HT1080 (cell line): ENCODE measurements at places on chromosomes 7 and 10.

DNA sequence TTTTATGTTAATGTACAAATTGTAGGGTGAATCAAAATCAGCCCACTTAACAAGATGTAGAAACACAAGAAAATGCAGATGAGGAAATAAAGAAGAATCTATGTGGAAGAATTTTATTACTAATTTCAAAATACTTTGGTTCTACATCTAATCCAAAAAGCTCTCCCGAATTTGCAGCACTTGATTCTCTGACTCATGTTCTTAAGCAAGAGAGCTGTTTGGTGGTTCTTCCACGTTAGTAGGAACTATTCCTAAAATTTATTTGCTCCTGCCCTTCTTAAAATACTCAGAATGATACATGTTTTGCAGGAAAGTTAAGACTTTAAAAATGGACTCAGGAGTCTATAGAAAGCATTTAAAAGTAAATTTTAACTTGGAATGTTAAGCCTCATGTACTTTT is 91.8 kb downstream of the ZMYND11 start:
- DNase-seq, result no peak

- DNase-seq, result no peak
These were observed 152.4 kb downstream of the RNF133 start for GRCh38 chr7:122546496-122546895.

DNA sequence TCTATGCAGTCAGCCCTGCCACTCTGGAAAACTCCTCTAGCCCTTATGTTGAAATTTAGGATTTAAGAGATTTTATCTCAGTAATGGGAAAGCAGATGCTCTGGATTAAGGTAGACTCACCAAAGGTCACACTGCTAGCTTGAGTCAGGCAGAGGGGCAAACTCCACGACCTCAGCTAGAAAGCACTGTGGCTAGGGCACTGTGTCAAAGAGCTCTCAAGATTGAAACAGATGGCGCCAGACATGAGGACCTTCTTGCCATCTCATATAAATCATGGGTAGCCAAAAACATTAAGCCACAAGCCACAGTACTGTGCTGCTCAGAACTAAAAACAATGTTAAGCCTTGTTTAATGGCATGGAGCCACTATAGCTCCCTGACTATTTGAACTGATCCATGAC is 188.7 kb downstream of the DNAJC1 start:
- no peak for DNase-seq

- DNase-seq, result no peak
These were observed 81.4 kb upstream of the GJD4 start for GRCh38 chr10:35523670-35524225.

DNA sequence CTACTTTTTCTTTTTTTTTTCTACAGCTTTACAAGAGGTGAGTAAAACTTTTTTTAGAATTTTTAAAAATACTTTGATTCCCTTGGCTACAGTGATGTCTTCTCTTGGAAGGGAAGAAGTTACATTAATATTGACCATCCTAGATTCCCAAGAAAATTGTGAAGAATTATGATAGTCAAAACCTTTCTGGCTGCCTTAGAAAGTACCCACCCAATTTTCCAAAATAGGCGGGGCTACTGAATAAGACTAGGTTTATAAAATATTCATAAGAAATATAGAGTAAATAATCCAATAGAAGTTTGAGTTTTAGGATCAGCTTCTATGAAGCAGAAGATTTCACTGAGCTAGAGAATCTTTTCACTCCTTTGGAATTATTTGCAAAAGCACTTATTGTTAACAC is 3.0 kb downstream of the COL1A2 start:
- DNase-seq, result no peak

GRCh38 chr7:93156884-93157283 is 8.7 kb upstream of the SAMD9L start:
- peak; percentile 92 for DNase-seq

GRCh38 chr7:194252-195009 is 2.1 kb downstream of the FAM20C start:
- DNase-seq, result no peak

DNA sequence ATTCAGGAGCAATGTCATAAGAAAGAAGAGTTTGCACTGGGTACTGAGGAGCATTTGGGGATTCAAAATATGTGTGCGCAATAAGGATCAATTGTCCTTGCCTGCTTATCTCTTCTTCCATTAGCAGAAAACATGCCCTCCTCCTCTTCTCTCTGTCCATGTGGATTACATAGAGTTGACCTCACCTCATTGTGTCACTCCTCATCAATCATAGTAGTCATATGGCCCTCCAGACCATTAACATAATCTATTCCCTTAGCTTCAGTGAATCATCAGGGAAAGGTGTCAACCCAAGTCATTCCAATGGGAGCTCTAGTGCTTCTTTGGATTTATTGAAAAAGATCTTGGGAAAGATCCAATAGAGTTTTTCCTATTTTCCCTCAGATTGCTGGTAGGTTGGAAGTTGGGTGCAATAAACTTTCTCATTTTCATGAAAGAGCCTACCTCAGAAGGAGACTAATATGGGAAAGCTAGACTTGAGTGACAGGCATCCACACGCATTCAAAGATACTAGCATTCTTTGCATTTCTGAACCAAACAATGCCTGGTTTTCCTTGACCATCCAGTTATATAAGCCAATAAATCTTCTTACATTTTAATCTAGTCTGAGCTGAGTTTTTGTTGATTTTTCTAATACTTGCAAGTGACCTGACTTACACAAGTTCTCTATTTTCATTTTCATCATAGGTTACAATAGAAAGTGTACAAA is 71.5 kb upstream of the FAM13C start:
- peak; percentile 10 for DNase-seq

- DNase-seq, result no peak
These were observed 184.4 kb downstream of the MACC1 start for GRCh38 chr7:20032741-20033140.

DNA sequence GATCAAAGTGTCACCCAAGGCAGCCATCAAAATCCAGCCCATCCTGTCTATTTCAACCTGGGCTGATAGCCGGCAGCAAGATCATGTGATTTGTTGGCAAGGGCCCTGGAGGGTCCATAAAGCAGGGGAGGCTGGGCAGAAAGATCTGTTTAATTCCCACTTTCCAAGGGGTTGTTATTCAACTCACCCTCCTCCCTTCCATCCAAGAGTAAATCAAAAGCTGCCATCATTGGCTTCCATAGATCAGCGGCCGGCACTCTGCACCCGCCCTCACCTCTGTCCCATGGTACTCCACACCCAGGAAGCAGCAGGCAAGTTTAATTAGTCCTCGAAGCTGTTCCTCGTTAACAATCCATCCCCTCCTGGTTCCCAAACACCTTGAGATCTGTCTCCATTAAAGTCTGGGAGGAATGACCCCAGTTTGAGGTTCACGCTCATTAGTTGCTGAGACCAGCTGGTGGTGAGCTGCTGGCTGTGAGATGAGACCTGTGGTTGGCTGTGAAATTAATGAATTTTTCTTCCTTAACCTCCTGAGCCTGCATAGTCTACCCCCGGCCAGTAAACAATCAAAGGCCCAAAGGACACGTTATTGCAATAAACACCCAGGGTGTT is 120.6 kb upstream of the CHST15 start:
- no peak for DNase-seq

DNA sequence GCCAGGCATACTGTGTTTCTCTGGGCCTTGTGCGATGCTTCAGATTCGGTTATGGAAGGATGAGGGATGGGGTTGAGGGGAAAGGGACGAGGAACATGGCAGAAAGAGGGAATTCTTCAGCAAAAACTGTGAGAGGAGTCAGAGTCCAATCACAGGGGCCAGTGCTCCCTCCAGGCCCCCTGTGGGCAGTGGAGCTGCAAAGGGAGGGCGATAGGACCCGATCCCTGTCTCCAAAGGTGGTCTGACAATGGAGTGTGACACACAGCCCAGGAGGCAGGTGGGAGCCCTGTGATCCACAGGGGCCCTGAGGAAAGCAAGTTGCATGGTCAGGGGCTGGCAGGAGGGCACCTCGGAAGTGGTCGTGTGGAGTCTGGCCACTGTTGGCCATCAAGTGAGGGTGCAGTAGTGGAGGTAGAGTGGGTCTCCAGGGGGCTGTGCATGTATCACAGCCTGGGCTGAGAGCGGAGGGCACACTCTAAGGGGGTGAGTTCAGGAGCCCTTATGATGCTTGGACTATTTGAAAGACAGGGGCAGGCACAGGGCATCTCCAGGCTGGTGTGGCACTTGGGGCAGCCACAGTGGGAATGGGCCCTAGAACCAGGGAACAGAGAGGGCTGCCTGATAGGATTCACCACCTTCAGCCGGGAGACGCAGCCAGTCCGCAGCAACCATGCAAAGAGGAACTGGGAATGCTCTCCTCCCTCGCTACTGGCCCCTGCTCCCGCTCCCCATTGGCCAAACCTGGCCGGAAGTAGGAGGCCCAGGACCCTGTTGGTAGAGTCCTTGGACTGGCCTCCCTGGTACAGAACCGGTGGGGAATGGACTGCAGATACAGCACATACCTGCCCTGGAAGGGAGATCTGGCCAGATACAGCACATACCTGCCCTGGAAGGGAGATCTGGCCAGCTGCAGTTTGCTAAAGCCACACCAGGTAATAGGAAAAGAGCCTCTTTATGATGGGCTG is 115.9 kb downstream of the ADCY1 start:
- DNase-seq, result no peak

GRCh38 chr10:49508654-49509053 is 30.3 kb downstream of the ERCC6 start:
- no peak for DNase-seq

- peak; percentile 88 for DNase-seq
These were observed 188.4 kb downstream of the PPP1R3A start for GRCh38 chr7:113730309-113730955.

- peak; percentile 83 for DNase-seq
These were observed 564.5 kb upstream of the IGFBP3 start for GRCh38 chr7:46485481-46486065.

DNA sequence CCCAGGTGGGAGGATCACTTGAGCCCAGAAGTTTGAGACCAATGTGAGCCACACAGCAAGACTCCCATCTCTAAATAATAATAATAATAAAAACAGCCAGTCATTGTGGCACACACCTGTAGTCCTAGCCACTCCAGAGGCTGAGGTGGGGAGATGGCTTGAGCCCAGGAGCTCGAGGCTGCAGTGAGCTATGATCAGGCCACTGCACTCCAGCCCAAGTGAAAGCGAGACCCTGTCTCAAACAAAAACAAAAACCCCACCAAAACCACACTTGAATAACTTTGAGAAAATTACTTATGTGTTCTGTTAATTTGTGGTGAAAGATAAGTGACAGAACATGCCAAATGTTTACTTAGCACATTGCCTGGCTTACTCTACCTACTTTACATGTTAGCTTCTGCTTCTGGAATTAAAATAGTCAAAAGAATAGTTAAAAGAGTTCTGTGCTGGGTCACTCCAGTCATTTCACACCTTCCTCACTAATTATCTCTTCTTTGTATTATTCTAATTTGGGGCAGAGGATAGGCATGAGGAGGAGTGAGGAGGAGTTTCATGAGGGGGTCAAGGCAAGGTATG is 9.8 kb downstream of the TMEM60 start:
- DNase-seq, result no peak

DNA sequence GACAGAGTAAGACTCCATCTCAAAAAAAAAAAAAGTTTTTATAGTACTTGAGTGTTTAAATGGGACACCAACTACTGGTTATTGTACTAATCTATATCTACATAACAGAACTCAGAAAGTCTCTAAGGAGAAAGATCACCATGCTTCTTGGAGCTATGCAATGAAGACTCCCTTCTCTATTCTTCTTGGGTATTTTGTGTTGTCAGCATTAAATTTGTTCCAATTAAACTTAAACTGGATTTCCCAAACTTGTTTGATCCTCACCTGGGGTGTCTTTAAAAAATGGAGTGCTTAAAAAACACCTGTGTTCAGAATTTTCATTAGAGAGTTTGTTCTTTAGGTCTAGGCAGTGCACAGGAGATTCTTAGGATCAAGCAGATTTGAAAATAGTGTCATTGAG is 536.0 kb downstream of the GATA3 start:
- no peak for DNase-seq

GRCh38 chr10:110392868-110393740 is 88.4 kb upstream of the SMNDC1 start:
- DNase-seq, result no peak

DNA sequence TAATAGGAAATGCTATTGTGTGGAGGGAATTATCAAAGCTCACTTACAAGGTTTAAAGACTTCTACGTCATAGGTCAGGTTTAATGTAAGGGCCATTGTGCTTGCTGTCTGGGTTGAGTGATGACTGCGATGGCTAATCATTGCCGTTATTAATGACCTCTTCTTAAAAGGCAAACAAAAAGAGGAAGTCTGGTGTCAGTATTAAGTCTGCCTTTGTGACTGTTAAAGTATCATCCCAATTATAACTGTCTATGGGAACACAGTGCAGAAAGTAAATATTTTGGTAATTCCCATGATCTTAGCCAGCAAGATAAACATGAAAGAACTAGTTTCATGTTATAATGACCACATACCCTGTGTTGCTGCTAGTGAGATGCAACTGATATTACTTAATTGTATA is 382.4 kb downstream of the BBS9 start:
- DNase-seq, result no peak

DNA sequence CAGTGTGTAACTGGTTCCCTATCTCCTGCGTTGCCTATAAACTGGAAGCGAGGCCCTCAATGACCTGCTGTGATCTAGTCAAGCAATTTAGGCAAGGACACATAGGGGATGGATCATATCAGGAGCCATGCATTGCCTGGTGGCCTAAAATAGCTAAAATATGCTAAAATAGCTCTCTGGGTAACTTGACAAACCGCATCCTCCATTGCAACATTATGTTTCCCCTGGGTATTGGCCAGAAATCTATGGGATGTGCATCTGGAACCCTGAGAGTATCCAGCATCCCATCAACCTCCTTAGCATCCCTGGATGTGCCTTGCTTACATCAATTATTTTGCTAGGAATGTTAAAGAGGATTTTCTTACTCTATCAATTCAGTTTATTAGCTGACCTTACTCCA is 91.7 kb upstream of the ADCY1 start:
- no peak for DNase-seq

DNA sequence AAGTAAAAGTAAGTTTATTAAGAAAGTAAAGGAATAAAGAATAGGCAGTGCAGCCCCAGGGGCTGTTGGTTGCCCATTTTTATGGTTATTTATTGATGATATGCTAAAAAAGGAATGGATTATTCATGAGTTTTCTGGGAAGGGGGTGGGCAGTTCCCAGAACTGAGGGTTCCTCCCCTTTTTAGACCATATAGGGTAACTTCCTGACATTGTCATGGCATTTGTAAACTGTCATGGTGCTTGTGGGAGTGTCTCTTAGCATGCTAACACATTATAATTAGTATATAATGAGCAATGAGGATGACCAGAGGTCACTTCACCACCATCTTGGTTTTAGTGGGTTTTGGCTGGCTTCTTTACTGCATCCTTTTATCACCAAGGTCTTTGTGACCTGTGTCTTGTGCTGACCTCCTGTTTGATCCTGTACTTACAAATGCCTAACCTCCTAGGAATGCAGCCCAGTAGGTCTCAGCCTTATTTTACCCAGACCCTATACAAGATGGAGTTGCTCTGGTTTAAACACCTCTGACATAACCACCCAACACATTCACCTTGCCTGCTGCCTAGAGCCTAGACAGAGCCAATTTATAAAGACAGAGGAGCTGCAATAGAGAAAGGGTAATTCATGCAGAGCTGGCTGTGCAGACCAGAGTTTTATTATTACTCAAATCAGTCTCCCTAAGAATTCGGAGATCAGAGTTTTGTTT is 10.9 kb upstream of the ERCC6 start:
- no peak for DNase-seq

GRCh38 chr7:3897430-3898372 is 596.6 kb downstream of the SDK1 start:
- DNase-seq, result peak; percentile 15

GRCh38 chr7:39153647-39154046 is 175.9 kb downstream of the POU6F2 start:
- no peak for DNase-seq

- DNase-seq, result no peak
These were observed 261.9 kb downstream of the PTPRN2 start for GRCh38 chr7:158325530-158326381.

GRCh38 chr10:31659665-31660064 is 269.0 kb downstream of the ARHGAP12 start:
- no peak for DNase-seq
